Sigmoid colon (tissue), 7 donors: ENCODE measurements at places on chromosomes 3 and 15. TPM values are rescaled to one million over a fixed set of nuclear protein-coding genes. Genes with fewer than 3 reads are reported as not detected.

- no peak for DNase-seq
Measured at GRCh38 chr3:36840453-36840921, 76.1 kb upstream of the DCLK3 start.

GRCh38 chr3:146504498-146505197, 35.3 kb upstream of the PLSCR2 start:
- no peak for DNase-seq

DNA sequence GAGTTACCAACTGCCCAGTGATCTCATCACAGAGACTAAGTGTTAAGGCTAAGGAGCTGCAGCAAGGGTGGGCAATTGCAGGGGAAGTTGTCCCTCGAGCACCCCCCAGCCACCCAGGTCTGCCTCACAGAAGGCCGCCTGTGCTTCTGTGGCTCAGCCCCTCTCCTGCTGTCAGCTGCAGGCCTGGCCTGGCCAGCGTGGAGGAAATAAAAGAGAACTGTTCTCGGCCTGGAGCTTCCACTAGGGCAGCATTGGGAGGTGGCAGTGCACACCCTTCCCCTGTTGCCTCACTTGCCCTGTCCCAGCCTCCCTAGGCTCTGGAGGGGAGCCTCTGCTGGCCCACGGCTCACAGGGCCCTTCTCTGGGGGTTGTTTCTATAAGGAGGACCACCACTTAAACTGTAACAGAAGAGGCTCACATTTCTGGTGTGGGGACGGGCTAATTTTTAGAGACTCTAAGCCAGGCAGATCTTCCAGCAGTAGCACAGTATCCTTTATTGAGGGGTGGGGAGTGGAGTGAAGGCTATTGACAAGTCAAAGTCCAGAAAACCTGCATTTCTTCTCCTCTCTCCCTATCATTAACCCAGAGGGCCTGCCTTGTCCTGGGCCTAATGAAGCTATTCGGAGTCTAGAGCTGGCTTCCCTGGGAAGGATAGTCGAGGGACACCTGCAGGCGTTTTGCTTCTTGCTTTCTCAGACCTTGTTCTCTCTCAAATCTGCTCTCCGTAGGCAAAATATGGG, 75.6 kb upstream of the ADPGK start:
- no peak for DNase-seq

DNA sequence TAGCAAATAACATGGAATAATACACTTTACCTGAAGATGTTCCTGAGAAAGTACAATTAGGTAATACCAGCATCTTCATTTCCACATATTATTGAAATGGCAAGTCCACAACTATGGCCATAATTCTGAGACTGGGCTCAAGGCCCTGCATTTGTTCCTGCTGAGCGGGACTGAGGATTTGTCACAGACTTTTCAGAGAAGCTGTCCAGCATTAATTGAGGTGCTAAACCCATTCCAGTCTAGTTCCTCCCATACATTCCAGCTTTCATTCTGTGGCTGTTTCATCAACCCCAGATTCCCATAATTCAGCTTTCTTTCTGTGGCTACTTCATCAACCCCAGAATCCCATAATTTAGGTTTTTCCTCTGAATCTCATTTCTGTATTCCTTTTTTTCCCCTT, 293.4 kb upstream of the GBE1 start:
- no peak for DNase-seq

GPR149 gene
- not detected for total RNA-seq

DNA sequence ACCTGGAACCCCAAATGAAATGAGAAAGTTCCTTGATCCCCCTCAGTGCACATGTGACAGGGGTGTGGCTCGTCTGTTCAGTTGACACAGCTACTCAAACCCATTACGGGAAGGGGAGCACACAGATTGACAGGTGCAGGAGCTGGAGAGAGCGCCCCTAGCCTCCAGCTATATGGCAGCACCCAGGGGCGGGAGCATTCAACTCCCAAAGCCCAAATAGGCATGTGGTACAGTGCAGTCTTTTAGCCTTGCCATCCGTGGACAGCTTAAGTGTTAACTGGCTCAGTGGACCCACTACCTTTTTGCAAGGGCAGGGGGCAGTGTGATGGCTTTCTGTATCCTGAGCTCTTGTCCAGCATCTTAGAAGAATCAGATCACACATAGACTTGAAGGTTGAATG, 1374.2 kb upstream of the ALCAM start:
- DNase-seq: no peak

SAMMSON gene
- not detected for total RNA-seq

- DNase-seq: peak; percentile 55
Measured at GRCh38 chr15:90817117-90818057, 51.0 kb upstream of the FURIN start.

DNA sequence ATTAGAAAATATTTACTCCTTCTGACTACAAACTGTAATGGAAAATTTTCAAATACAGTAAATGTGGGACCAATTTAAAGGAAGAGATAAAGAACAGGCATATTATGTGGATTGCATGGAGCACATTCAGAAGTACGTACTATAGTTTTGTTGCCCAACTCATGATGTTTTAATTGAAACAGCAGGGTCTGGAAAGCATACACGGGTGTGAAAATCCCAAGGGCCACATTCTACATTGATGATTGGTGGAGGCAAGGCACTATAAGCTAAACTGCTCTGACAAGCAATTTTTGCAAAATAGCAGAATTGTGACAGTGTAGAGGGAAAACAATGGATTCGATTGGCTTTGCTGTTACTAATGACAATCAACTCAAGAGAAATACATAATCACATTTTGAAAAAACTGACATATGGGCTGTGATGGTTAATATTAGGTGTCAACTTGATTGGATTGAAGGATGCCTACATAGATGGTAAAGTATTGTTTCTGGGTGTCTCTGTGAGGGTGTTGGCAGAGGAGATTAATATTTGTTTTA, 458.6 kb downstream of the PYDC2 start:
- DNase-seq: no peak

DNA sequence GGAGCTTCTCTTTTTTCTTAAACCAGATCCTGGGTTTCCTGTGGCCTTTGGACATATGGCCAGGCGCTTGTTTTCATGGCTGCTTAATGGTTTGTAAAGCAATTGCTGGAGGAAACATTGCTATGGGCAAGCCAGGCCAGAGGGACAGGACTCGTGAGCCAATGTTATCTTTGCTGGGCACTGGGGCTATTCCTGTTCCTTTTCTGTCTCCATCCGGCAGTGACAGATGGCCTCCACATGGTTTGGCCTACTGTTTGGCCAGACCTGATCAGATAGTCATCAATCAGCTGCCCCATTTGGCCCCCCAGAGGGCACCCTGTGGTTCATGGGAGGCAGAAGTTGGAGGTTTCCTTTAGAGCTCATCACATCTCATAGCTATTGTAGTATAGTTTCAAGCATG, 326.1 kb upstream of the ROPN1 start:
- no peak for DNase-seq

KNL1 gene
- 0.68 TPM for total RNA-seq

- DNase-seq: peak; percentile 44
Measured at GRCh38 chr15:68643216-68643830, 64.5 kb downstream of the CORO2B start.

GRCh38 chr15:83200589-83200988, 7.0 kb downstream of the HDGFL3 start:
- no peak for DNase-seq

- DNase-seq: no peak
Measured at GRCh38 chr3:181629029-181629428, 82.7 kb upstream of the SOX2 start.

GRCh38 chr3:140467104-140467577, 210.7 kb upstream of the TRIM42 start:
- DNase-seq: no peak

DNA sequence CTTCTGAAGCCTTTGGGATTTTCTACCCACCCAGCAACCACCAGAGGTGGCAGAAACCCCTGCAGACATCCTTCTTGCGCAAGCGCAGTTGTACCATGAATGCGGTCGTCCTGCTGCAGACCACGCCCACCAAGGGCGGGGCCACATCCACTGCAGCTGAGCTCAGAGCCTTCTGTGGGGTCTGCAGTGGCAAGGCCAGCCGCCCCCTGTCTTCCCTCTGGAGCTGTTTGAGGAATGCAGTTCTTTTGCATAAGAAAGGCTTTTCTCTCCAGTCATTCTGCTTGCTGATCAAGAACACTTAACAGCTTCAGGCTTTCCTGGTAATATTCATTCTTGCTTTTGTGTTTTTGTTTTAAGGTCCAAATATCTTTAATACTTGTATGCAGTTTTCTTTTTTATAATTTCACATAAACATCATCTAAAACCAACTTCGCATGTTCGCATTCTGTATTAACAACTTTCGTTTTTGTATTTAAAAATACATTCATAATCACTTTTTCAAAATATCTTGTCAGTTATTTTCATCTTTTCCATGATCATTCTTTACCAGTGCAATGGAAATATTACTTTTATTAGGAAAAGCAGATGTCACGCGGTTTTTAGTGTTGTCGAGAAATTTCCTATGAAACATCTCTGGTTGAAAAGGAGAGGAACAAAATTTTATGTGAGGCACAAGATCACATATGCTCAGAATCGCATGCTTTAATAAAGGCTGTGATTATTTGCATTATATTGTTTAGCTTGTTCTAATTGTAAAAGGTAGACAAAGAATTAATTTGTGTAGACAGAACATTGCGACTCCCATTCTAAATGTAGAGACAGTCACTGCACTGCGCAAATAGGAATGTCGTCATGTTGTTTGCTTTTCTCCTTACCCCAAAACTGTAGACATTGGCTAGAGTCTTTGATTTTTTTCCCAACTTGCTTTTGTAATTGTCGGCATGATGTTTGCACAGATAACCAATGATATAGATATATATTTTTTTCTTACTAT, 98.1 kb upstream of the SNRPN start:
- no peak for DNase-seq

GRCh38 chr3:159158213-159158612, 356.4 kb downstream of the MFSD1 start:
- no peak for DNase-seq

GRCh38 chr3:108513961-108514360, 3.6 kb upstream of the MYH15 start:
- no peak for DNase-seq

PIK3R4 gene
- total RNA-seq: 28.9 TPM

GRCh38 chr3:158802409-158803268, 785 bp downstream of the MFSD1 start:
- no peak for DNase-seq

AHSG gene
- not detected for total RNA-seq

ZNF385D gene
- total RNA-seq: 3.9 TPM

PLSCR2 gene
- not detected for total RNA-seq

TBC1D23 gene
- 33.3 TPM for total RNA-seq

GRCh38 chr15:94255540-94255939, 24.2 kb downstream of the MCTP2 start:
- DNase-seq: no peak

SSUH2 gene
- 0.16 TPM for total RNA-seq

GRCh38 chr3:128665362-128666021, 14.9 kb upstream of the RPN1 start:
- DNase-seq: peak; percentile 18

GRCh38 chr3:60729056-60729455, 522.2 kb downstream of the FHIT start:
- DNase-seq: no peak

DNA sequence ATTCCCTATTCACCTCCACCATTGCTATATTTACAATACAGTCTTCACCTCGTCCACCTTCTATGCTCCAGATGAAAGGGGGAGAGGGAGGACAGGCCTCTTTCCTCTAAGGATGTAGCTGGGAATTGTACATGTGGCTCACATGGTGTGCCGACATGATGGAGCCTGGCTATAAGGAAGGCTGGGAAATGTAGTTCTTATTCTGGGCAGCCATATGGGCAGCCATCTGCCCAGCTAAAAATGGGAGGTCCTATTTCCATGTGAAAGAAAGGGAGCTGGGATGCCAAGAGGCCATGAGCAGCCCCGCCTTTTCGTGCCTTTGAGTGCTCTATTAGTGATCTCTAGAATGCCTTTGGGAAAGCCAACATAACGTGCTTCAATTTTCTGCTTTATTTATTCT, 27.1 kb upstream of the MGLL start:
- no peak for DNase-seq

ARPP21 gene
- 1.5 TPM for total RNA-seq

- DNase-seq: no peak
Measured at GRCh38 chr3:194475978-194476377, 10.8 kb downstream of the ATP13A3 start.

SLC30A4 gene
- total RNA-seq: 9.2 TPM

DNA sequence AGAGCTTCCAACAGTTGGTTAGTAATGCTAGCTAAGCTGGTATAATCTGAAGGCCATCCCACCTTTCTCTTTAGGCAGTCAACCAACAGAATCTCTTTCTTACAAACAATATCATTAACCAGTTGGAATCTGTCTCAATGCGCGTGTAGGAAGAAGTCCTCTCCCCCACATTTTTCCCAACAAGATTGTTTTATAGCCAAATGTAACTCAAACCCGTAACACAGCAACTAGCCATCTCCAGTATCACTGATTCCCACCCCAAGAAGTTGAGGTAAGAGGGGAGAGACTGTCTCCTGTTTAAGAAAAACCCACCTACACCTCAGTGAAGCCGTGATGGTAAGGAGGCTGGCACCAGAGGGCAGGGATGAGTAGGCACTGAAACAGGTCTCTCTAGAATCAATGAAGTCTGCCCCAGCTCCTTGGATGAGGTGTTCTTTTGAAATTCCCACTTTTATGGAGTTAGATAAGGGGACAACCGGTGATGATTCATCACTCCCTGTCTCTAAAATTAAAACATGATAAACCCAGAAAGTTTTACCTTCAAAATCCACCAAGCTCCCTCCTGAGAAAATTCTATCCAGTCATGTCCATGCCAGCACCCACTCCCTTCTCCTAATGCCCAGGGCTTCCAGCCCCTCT, 30.9 kb downstream of the CDC25A start:
- no peak for DNase-seq

DNA sequence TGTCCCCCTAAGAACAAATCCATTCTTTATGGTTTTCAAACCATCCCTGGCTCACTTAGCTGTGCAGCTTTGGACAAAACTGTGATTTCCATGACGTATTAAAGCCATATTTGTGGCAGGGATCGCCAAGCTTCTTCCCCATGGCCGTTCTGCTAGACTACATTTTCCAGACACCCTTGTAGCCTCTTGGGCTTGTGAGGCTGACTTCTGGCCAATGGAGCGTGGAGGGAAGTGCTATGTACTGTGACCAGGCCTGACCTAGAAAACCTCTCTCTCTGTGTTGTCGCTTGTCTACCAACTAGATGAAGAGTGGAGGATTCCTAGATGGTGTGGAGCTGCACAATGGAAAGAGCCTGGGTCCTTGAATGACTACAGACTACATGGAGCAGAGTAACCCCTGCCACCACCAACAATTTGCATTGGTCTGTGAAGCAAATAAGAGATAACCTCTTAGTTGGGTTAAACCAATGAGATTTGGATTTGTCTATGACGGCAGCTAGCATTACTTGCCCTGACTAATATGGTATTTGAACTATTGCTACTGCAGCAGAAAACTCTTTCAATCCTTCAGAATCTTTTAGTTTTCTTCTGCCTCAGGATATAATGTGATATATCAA, 22.1 kb upstream of the MGLL start:
- no peak for DNase-seq

DNA sequence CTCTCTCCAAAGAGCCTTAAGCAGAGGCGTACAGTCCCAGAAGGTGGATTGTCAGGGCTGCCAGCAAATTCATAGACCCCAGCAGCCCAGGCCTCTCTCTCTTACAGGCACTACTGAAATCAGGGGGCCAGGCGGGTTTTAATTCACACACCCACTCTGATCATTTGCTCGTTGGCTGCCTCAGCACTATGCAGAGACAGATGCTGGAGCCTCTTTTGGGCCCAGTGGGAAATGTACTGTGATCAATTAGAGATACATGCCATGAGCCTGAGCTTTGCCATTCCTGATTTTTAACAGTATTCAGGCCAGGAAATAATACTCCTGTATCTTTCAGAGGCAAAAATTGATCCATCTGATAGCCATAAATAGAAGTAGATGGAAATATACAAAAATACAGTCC, 53.0 kb downstream of the CMTM6 start:
- DNase-seq: no peak
